ENCODE measurements at places on chromosomes 5 and 9. TPM values are rescaled to one million over a fixed set of nuclear protein-coding genes. Genes with fewer than 3 reads are reported as not detected.

Gene GPR150
- total RNA-seq = 0.21 TPM

Gene NEURL1B
- total RNA-seq = 4.8 TPM

Gene C8G
- total RNA-seq = not detected

Gene SVEP1
- total RNA-seq = under 0.01 TPM

Gene HNRNPA0
- 16.6 TPM for total RNA-seq

Gene PLAC8L1
- total RNA-seq = not detected

Gene ABCA2
- 4.1 TPM for total RNA-seq

Gene ENTREP1
- total RNA-seq = 0.68 TPM
